ENCODE measurements at places on chromosomes 7 and 10.

GRCh38 chr10:30559180-30559579 lies 70.4 kb downstream of the LYZL2 start:
- no peak for DNase-seq

DNA sequence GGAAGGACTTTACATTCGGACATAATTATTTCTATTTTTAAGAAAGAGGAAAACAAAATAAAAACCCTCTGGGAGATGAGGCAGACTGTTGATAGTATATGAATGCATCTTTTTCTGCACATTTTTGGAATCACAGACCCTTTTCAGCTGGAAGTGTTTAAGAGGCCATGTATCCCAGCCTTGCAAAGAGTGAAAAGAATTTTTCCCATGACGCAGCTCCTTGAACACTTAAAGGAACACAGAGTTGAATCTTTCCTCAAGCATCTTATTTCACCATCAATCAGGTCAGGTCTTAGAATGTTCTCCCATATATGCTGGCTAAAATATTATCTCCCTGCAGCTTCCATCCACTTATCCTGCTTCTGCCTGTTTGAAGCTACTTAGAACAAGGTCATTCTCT lies 45.9 kb upstream of the PAPSS2 start:
- no peak for DNase-seq

- no peak for DNase-seq
Observed at GRCh38 chr10:106446920-106447319, 717.6 kb downstream of the SORCS1 start.

GRCh38 chr7:110417611-110418010 lies 673.3 kb upstream of the LRRN3 start:
- no peak for DNase-seq

- no peak for DNase-seq
Observed at GRCh38 chr7:5088906-5089305, 43.2 kb downstream of the RBAK start.

GRCh38 chr10:99654390-99655175 lies 4.7 kb upstream of the ENTPD7 start:
- DNase-seq, result no peak

DNA sequence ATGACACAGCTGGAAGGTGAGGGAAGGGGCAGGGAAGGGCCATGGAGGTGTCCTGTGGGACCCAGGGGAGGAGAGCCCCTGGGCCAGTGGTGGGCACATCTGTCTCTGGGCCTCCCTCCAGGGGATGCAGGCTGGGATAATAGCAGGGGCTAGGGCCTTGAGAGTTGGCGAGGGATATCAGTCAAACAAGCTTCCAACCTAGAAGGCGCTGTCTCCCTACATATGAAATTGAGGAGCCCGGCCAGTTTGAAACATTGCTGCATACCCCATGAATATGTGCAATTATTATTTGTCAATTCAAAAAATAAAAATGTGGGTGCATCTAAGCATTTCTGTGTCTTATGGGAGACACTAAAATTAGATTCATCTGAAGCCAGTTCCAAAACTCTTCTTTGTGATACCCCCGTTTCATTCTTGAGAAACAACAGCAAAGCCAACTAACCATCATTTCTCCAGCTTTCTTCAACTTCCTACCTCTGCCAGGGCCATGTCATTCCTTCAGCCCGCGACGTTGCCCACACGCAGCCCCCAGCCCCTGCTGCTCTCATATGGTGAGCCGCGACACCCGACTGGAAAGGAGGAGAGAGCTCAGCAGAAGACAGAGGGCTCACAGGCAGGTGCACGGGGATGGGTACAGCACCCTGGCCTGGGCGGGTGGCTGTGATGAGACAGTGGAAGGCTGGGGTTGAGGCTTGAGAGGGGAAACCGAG lies 418.7 kb downstream of the GLRX3 start:
- no peak for DNase-seq

DNA sequence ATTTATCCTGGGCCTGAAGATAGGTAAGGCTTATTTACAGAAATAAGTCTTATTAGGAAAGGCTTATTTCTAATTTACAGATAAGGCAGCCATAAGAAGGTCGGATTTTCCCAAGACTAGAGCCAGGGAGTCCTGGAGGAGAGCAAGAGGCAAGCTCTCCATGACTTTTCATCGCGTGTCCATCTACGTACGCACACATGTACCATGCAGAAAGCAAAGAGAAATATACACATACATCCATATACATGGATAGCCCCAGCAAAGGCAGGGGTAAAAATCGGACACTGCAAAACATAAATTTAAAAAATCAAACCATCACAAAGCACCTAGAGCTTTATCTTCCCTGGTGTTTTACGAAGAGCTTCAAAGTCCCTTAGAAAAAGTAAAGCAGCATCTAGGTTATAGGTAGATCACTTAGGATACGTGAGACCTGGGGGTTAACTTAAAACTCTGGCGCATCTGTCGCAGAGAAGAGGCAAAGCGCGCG lies 25.8 kb upstream of the ZRANB1 start:
- DNase-seq, result no peak

DNA sequence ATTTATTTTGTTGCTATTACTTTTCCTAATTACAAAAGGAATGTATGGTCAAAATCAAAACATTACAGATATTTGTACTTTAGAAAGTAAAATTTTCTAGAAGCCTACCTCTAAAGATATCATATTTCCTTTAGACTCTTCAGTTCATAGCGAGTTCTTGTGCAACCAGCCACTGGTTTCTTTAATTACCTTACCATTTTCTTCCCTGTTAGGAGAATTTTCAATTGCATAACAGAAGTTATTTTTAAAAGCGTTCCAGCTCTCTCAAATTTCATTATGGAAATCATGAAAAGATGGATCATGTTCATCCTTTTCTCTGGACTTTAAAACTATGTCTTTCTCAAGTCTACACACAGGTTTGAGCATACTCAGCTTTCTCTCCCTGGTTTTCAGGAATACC lies 5.0 kb upstream of the TRUB1 start:
- DNase-seq, result no peak

DNA sequence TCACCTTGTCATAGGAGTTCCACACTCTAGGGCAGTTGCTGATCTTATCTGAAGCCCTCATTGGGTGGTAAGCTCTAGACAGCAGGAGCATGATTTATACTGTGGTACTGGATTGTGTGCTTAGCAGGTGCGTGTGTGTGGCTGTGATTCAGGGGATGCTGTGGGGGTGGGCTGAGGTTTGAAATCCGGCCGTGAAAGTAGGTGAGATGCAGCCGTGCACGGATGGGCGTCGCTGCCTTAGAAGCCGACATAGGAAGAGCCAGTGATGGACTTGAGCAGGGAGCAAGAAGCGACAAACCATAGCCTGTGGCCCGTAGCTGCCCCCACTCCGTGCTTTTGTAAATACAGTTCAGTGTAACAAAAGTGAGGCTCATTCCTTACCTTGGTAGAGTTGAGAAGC lies 38.2 kb downstream of the PROSER2 start:
- DNase-seq, result no peak

DNA sequence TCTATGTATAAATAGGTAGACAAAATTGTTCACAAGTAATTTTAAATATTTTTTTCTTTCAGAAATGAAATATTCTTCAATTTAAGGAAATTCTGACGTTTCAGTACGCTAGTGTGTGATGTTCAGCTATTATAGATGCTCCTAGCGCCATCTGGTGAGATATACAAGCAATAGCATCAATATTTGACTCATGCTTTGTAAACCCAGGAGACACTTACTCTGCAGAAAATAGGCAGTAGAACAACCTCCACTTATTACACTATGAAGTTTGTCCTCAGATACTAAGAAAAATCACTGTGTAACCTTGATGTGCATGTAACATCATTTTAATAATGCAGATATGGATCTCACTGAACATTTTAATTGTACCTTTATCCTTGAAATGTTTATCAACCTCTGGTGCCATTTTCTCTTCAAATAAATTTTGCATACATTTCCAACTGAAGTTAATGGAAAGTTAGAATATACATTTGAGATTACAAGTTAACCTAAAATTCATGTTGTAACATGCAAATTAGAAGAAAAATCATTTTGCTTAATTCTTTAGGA lies 151.5 kb upstream of the FAM3C start:
- DNase-seq, result no peak

DNA sequence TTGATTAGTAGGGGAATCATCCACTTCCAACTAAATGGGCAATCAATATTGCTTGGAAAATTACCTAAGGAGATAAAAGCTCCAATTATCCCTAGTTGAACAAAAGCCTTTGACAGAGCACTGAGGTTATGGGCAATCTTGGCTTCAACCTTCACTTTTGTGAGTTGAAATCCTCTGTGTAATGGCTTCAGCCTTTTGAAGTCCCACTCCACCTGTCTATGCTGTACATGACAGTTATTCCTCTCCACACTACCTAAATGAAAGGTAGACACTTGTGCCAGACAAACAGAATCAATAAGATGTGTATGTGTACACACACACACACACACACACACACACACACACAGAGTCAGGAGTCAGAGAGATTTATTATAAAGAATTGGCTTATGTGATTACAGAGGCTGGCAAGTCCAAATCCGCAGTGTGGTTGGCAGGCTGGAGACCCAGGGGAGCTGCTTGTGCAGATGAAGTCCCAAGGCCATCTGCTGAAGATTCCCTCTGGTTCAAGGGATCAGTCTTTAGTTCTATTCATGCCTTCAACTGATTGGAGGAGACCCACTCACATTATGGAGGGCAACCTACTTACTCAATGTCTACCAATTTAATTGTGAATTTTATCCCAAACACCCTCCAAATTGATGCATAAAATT lies 164.8 kb upstream of the CDC14C start:
- DNase-seq, result no peak

DNA sequence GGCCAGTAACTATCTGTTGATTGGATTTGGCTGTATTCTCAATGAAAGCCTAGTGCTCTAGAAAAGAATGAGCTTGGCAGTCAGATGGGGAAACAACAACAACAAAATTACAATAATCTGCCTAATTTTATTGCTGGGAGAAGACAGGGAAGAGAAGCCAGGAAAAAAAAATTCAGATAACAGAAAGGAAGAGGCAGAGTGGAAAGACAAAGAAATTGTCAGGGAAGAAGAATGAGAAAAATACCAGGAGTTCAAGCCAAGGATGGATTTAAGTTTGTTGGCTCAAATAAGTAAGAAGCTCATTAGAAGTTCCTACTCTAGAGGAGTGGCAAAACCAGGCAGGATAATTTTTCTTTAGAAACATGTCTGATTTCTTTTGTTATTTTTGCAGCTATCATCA lies 45.9 kb upstream of the PRKG1 start:
- no peak for DNase-seq

DNA sequence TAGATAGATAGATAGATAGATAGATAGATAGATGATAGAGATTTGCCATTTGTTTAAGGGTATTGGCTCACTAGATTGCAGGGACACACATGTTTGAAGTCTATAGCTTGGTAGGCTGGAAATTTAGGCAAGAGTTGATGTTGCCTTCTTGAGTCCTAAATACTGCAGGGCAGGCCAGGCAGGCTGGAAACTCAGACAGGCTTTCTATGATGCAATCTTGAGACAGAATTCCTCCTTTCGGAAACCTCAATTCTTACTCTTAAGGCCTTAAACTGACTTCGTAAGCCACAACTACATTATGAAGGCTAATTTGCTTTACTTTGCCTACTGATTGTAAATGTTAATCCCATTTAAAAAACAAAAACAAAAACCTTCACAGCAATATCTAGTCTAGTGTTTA lies 322.9 kb upstream of the AKR1E2 start:
- no peak for DNase-seq

DNA sequence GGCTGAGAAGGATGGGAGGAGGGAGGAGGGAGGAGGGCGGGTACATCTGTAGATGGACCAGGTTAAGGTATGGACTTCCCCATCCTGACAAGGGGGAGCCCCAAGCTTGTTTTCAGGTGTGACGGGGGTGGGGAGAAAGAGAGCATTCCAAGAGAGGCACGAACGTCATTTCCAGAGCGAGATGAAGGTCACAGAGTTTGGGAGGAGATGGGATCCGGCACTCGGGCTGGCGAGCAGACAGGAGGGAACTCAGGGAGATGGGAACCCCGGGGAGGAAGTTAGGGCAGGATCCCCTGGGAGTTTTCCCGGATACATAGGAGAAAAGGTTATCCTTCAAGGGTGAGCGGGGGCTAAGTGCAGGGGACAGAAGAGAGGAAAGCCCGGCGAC lies 118.8 kb downstream of the CUX1 start:
- DNase-seq, result no peak

DNA sequence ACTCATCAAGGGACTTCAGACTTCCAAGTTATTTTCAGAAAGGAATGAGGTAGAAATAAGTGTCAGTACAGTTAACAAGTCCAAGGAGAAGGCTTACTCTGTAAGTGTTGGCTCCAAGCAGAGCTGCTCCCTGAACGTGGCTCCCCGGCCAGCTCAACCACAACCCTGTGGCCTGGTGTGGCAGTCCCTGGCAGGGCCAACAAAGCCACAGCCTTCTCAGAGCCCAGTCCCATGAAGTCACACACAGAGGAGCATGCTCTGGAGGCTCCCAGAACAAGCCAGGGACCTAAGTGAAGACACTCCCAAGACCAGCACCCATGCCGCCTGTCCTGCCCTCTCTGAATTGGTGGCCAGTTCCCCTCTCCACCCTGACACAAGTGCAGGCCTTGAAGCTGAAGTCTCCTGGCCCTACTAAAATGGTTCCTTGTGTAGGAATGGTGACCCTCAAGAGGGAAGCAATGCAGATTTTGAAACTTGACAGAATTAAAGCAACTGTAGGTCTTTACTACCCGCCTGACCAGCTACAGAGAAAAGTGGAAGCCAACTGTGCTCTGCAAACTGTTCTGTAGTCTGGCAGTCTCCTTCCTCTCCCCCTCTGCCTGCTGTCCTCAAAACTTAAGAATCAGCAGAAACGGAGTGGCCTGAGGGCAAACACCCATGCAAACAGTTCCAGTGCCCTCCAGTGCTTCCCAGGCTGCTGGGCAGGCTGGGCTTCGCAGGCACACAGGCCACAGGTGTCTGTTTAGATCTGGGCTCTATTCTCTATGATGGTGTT lies 51.1 kb downstream of the NOD1 start:
- no peak for DNase-seq

DNA sequence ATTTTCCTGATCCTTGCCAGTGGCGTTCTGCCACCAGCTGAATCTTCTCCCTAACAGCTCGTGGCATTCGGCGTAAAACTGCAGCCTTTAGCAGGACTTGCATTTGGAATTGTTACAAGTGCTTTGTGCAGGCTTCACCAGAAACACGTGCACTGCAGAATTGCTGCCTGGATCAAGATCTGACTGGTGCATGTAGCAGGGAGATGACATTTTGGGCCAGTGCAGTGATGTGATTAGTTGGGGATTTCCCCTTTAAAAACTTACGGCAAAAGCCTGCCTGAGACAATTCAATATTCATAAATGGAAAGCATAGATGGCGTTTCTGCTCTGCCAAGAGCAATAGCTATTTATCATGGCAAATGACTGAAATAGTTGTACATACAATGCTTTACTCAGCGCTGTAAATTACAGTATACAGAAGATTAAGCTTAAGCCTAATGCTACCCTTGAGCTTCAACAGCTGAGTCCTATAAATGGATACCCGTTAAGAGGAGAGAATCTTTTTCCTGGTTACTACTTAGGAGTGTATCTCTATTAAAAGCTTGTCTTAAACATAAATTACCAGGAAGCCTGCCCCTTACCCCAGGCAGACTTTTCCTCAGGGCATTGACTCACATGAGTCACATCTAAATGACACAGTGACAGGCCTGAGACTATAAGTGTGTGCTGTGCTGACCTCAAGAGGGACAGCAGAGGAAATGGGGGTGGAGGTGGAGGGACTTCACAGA lies 106.3 kb downstream of the ATXN7L1 start:
- no peak for DNase-seq

All from activated T-helper 1 cell treated with anti-CD3 and anti-CD28 coated beads, Interleukin-2, amount 50 U/mL, for 16 hours (primary cell).